Stimulated activated CD8-positive, alpha-beta memory T cell treated with anti-CD3 and anti-CD28 coated beads, Interleukin-7, amount 100 ng/mL, for 1 hour (primary cell): ENCODE measurements at places on chromosomes 5 and 9.

DNA sequence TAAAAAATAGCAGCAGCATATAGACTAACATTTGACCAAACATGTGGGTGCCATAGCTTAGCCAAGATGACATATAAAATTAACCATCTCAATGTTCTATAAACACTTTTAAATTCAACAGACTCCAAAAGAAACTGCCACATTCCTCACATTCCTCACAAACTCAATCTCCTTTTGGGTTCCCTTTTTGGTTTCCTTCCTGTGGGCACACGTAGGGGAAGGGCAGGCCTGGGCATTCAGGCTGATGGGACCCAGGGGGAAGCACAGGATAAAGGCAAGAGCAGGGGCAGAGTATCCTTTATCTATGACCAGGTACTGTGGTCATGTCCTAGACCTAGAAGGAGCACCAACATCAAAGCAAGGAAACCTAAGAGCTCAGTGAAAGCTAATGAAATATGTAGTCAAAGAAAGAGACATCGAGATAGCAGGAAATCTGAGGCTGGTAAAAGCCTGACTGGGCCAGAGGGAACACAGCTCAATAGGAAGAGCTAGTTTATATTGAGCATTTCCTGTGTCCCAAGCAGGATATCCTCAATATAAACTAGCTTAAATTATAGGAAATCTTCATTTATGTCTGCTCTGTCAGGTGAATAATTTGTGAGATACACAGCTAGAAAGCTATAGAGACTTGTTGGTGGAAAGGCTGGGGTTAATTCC lies 13.6 kb upstream of the ERAP1 start:
- no peak for DNase-seq

GRCh38 chr5:179319123-179319522 lies 26.1 kb downstream of the ADAMTS2 start:
- no peak for DNase-seq

DNA sequence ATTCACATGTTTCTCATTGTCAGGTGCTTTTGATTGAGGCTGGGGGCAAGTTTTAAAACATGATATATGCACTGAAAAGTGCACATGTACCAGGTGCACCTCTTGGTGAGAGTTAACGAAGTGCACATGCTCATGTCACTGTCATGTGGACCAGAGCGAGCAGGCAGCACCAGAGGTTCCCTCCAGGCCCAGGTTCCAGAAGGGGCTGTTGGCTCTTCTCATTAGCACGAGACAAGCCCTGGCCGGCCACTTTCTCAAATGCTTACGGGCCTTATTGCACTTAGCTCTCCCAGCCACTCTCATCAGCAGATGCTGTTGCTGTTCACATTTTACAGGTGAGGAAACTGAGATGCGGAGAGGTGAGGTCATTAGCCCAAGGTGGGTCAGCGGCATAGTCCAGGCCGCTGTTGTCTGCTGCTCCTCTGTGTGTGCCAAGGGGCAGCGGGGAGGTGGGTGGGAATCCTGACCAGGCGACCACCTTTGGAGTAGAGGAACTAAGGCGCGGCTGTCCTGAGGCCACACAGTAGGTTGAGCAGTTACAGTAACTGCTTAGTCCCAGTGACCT lies 27.4 kb downstream of the TENT4A start:
- no peak for DNase-seq

GRCh38 chr9:136541179-136541578 lies 4.7 kb downstream of the NOTCH1 start:
- DNase-seq: no peak

DNA sequence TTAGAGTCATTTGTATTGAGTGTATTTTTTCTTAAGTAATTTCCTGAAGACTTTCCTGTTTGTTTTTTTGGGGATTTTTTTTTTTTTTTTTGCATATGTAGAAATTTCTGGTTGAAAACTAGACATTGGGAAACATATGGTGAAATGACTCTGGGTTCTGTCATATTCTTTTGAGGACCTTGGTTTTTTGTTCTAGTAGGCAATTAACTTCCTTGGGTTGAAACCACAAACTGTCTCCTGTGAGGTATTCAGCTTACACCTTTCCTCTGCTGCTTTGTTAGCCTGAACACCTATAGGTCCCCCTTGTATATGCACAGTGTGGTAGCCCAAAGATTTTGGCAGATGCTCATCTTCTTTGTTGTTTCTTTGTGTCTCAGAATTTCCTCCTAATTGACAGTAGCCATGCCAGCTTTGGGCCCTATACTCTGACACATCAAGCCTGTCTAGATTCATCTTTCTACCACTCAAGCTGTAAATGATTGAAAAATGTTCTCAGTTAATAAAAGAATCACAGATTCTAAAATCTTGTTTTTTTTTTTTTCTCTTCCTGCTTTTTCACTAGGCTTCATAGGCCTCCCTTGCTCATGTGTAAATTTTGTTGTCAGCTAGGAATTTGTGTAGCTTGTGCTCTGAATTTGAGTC lies 140.6 kb downstream of the COMMD10 start:
- DNase-seq: no peak

DNA sequence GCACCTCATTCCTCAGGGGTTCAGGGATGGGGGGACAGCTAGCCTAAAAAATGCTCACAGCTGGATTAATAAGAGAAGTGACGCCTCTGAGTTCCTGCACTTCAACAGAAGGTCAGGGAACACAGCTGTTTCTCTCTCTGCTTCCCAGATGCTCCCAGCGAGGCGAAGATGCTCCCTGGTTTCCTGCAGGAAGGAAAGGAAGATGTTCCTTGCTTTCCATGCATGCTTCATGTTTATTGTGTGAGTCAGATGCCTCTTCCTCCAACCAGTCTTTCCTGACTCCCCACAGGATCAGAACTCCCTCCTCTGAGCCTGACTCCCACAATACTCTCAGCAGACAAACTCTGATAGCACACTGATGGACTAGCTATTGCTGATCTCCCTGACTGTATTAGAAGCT lies 71.9 kb downstream of the MFAP3 start:
- DNase-seq: no peak

DNA sequence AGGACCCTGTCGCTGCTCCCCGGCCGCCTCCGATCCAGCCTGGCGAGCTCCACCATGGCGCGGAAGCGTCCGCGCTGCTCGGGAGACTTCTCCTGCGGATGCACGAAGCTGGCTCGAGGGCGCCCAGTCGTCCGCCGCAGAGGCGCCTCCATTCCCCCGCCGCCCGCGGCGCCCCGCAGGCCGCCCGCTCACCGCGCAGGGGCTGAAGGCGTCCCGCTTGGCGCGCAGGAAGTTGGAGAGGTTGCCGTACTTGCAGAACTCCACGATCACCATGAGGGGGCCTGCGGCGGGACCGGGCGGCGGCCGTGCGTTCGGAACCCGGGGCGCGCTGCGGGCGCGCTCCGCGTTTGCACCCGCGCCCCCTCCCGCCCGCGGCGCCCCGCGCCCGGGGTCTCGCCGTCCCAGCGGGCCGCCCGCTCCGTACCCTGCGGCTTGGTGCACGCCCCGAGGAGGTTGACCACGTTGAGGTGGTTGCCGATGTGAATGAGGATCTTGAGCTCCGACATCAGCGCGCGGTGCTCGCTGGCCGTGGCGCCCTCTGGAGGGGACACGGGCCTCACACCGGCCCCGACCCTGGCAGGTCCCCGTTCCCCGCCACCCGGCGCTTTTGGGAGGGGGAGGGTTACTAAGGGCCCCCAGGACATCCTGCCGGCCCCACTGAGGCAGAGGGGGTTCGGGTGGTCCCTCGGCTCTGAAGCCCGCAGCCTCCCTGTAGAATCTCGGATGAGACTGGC lies 27.7 kb upstream of the SCGB3A1 start:
- DNase-seq: no peak

DNA sequence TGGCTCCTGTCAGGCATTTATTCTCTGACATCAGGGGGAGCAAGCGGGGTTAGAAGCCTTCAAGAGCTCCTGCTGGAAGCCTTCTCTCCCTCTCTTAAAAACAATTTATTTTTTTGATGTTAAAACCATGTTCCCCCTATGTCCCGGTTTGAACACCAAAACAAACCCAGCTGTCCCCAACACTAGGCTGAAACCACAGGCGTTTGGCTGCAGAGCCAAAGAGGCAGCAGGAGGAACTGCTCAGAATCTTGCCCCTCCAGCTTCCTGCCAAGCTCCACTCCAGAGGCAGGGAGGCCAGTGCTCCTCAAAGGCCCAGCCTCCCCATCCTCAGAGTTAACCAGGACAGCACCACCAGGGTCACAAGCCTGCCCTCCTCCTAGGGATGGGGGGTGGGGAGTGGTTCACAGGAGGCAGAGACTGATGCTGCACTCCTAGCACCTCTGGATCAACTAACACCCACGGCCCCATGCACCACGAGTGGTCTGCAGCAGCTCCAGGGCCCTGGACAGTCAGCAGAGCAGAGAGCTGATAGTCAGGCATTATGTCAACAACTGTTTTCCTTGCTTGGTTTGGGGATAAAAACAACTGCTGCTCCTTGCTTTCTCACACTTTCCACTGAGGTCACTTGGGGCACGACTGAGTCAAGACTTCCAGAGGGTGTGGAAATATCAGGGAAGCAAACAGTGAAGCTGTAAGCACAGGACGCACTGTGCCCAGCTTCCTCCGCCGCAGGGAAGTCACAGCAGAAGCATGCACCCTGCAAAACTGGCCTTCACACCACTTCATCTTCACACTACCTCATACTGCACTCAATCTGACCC lies 96.5 kb upstream of the ADRA1B start:
- no peak for DNase-seq

DNA sequence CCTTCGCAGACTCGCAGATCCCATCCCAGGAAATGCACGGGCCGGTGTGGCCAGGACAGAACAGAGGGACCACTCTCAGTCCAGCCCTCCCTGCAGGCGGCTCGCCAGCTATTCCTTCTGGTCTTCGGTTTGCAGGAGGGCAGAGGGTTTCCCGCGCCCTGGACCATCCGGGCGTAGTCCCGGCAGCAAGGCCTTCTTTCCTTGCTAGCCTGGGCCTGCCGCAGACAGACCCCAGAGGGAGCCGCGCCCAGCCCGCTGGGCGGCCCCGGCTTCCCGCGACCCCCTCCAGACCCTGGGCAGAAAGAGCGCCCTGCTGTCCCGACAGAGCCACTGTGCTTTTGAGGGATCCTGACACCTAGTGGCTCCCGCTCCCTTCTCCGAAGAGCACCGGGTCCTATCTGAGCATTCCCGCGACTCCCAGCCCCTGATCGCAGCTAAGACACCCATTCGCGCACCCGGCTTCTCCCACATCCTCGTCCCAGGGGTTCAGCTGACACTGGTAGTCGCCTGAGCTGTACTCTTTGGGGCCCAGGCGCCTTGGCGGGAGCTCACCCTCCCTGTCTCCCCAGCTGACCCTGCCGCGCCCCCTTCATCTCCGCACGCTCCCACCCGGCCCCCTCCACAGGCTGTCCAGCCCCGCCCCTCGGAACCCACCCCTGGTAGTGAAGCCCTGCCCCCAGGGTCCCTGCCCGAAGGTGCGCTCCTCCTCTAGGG lies 1.1 kb downstream of the CFAP90 start:
- no peak for DNase-seq

DNA sequence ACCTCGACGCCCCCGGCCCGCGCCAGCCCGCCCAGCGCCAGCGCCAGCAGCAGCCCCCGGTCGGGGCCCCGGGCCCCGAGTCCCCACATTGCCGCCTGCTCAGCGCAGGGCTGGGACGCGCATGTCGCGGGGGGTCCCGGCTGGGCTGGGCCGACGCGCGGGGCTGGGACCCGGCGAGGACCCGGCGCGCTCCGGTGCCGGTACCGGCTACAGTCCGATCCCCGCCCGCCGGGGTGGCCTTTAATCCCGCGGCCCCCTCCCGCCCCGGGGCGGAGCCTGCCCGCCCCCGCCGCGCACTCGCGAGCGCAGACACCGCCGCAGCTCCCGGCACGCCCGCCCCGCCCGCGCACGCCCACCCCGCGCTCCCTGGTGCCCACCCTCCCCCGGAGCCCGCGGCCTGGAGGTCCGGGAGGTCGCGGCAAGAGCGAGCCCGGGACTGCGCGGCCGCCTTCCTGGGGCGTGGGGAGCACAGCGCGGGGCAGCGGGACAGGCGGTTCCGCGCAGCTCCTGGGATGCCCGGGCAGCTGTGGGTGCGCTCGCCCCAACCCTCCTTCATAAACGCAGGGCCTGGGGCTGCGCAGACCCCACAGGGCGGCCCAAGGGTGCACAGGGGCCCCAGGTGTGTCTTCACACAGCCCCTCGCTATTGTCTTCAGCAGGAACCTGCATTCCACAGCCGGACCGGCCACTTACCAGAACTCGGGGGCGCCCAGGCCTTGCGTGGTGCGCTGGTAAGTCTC lies at the start of gene SLC9A3:
Gene SLC9A3, minus strand, starts transcription at position 216 of the 739 bp plus-strand sequence.
- no peak for DNase-seq

- DNase-seq: no peak
These were observed 27.1 kb upstream of the MLLT3 start for GRCh38 chr9:20649381-20649780.

DNA sequence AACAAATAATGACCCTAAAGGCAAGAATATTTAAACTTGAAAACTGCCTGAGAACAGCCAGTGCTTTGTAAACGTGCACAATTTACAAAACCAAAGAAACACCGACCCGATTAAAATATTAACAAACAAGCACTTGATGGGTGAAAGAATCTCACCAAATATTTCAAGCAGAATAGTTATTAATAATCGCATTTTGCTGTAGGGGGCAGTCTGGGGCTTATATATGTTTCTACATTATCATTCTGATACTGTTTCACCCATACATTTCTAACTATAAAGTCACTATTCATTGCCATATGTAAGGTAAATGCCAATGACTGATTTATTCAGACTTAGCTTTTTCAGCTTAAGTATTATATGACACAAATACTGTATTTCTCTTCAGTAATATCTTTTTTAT lies 37.7 kb downstream of the UBAP2 start:
- DNase-seq: no peak

GRCh38 chr5:153893817-153894216 lies 144.9 kb downstream of the FAM114A2 start:
- DNase-seq: no peak

- DNase-seq: no peak
These were observed 151.5 kb downstream of the SLC12A2 start for GRCh38 chr5:128234928-128235641.

GRCh38 chr9:88721495-88722279 lies 186.7 kb downstream of the NXNL2 start:
- no peak for DNase-seq

- DNase-seq: no peak
These were observed 159.8 kb upstream of the LHFPL2 start for GRCh38 chr5:78808380-78808779.

GRCh38 chr5:156991714-156992113 lies 28.7 kb upstream of the TIMD4 start:
- no peak for DNase-seq

GRCh38 chr9:114355821-114356220 lies 26.2 kb downstream of the ORM2 start:
- DNase-seq: no peak

GRCh38 chr9:137369911-137370764 lies 52.8 kb downstream of the EXD3 start:
- no peak for DNase-seq
